ENCODE measurements at places on chromosomes 11 and 22. TPM values are rescaled to one million over a fixed set of nuclear protein-coding genes. Genes with fewer than 3 reads are reported as not detected.
A peak's percentile ranks its signal among the peaks of the same experiment; 100 is the strongest.

GRCh38 chr11:73376803-73377629 is 817 bp downstream of the RELT start:
- DNase-seq: peak; percentile 60

DNA sequence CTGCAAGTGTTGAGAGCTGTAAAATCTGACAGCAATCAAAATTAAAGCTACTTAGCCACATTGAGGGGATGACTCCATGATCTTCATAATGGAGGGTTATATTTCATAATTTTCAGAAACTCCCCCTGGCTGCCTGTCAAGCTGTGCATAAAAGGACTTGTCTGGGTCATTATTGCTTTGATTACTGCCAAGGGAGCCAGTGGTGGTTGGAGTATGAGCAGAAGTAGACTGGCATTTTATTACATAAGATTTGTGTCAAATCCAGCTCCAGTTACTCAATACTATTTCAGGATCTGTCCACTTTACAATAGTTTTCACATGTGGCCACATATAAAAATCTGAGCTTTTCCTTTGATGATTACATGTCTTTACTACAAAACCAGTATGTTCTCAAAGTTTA is 108.9 kb upstream of the SLC5A12 start:
- no peak for DNase-seq

- no peak for DNase-seq
These were observed 235.4 kb upstream of the NARS2 start for GRCh38 chr11:78809931-78810541.

GRCh38 chr11:93775289-93775688 is 8.8 kb upstream of the MED17 start:
- no peak for DNase-seq

GRCh38 chr11:30172883-30173311 is 57.9 kb upstream of the FSHB start:
- DNase-seq: no peak

DNA sequence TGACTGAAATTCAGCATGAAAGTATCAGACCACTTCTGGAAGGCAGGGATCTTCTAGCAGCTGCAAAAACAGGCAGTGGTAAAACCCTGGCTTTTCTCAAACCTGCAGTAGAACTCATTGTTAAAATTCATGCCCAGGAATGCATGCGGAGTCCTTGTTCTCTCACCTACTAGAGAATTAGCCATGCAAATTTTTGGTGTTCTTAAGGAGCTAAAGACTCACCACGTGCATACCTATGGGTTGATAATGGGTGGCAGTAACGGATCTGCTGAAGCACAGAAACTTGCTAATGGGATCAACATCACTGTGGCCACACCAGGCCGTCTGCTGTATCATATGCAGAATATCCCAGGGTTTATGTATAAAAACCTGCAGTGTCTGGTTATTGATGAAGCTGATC is 19.1 kb downstream of the ZBTB44 start:
- DNase-seq: no peak

GRCh38 chr11:71190551-71190950 is 61.8 kb downstream of the SHANK2 start:
- DNase-seq: no peak

DNA sequence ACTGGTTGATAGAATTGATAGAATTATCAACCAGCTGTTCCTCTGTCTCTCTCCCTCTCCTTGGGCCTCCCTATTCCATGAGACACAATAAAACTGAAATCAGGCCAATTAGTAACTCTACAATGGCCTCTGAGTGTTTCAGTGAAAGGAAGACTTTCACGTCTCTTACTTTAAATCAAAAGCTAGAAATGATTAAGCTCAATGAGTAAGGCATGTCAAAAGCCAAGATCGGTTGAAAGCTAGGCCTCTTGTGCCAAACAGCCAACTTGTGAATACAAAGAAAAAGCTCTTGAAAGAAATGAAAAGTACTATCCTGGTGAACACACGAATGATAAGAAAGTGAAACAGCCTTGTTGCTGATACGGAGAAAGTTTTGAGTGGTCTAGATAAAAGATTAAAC is 16.6 kb downstream of the PIH1D2 start:
- no peak for DNase-seq

GRCh38 chr11:1298695-1299492 is 10.5 kb downstream of the TOLLIP start:
- peak; percentile 49 for DNase-seq

DNA sequence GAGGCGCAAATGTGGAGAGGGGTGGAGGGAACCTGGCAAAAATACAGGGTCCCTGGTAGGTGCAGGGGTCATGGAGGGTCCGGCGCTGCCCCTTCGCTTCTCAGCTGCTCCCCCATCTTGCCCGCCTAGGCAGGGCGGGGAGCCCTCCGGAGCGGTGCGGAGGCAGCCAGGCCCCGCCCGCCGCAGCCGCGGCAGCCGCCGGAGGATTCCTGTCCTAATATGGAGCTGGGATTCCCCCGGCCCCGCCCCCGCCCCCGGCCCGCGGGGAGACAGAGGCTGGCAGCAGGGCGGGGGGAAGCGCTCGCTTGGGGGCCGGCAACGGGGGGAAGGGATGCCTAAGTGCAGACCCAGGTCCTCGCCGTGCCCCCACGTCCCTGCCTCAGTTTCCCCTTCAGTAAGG is 1.0 kb upstream of the NPAS4 start:
- no peak for DNase-seq

The GLYATL2 gene
- total RNA-seq: not detected

All from heart left ventricle (tissue), 16 donors.